GM20000 (cell line): ENCODE measurements at places on chromosomes 1 and 21.

GRCh38 chr1:35883635-35884101, 659 bp downstream of the AGO1 start:
- DNase-seq = peak; percentile 78

DNA sequence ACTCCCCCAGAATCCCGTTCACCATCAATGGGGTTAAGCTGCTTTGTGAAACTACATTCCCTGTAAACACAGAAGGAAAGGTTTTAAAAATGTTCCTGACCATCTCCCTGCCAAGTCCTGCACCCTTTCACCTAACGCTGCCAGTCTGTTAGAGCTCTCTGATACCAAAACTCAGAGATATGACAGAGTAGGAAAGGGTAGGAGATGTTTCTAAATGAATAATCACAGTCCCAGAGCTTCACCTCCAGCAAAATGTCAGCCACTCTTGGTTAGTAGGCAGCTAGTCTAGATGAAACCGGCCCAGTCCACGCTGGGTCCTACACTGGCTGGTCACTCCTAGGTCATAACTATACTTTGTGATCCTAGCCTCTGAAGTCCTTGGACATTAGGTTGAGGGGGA, 26.7 kb downstream of the SLAMF6 start:
- DNase-seq = no peak

GRCh38 chr1:24893431-24893830, 36.6 kb downstream of the RUNX3 start:
- no peak for DNase-seq

- peak; percentile 8 for DNase-seq
Observed at GRCh38 chr1:47722909-47723580, 274.1 kb downstream of the TRABD2B start.

- DNase-seq = no peak
Observed at GRCh38 chr1:54750596-54750995, 13.7 kb downstream of the PARS2 start.
